Mesothelial cell of epicardium (in vitro differentiated cells): ENCODE measurements at places on chromosomes 7 and 10. TPM values are rescaled to one million over a fixed set of nuclear protein-coding genes. Genes with fewer than 3 reads are reported as not detected.
A peak's percentile ranks its signal among the peaks of the same experiment; 100 is the strongest.

GRCh38 chr10:49307921-49308320 is 9.0 kb downstream of the C10orf71 start:
- H3K4me1 ChIP-seq = no peaks in the 10 kb centered on the region
- peaks cover 34% of the 10 kb centered on the region for H3K27me3 ChIP-seq
- H3K36me3 ChIP-seq = no peaks in the 10 kb centered on the region
- DNase-seq = no peak

DNA sequence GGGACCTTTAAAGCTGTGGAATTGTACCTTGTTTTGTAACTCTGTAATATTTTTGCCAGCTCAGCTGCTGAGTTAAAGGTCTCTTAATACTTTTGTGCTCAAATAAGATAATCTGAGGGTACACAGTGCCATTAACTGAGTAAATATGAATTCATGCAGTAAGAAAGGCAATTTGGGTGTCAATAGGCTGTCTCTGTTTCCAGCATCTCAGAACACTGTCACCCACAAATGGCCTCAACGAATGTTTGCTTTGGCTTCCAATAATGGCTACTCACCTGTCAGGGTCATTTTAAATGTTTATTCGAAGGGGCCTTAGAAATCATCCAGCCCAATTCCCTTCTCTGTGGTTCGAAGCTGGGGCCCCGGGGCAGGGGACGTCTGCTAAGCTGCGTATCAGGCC is 225.4 kb downstream of the ZMYND11 start:
- no peak for DNase-seq
- H3K27ac ChIP-seq = peak overlapping the region; percentile 56
- H3K4me3 ChIP-seq = no peak overlapping the region
- no peaks in the 10 kb centered on the region for H3K27me3 ChIP-seq
- peaks cover 56% of the 10 kb centered on the region for H3K36me3 ChIP-seq

GRCh38 chr7:35424869-35425495 is 171.1 kb upstream of the TBX20 start:
- DNase-seq = peak; percentile 48
- H3K4me1 ChIP-seq = peaks cover 3% of the 10 kb centered on the region
- no peaks in the 10 kb centered on the region for H3K36me3 ChIP-seq
- H3K4me3 ChIP-seq = no peak overlapping the region

DNA sequence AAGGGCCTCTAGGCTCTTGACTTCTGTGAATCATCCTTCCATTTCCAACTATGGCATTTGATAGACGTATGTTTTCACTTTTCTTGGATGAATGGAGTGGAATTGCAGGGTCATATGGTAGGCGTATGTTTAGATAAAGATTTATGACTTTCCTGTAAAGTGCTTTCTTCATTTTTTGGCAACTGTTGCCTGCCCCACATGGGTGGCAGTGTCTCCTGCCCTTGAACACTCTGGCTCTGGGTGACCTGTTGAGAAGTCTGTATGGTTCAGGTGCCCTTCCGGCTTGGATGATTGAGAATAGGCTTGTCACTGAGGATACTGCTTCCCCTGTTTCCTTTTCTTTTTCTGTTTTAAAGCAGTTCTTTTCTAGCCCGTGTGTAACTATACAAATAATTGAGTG is 23.1 kb downstream of the RET start:
- no peaks in the 10 kb centered on the region for H3K36me3 ChIP-seq
- no peak overlapping the region for H3K27ac ChIP-seq
- H3K4me1 ChIP-seq = peaks cover under 1% of the 10 kb centered on the region
- no peak overlapping the region for H3K4me3 ChIP-seq
- no peak for DNase-seq

DNA sequence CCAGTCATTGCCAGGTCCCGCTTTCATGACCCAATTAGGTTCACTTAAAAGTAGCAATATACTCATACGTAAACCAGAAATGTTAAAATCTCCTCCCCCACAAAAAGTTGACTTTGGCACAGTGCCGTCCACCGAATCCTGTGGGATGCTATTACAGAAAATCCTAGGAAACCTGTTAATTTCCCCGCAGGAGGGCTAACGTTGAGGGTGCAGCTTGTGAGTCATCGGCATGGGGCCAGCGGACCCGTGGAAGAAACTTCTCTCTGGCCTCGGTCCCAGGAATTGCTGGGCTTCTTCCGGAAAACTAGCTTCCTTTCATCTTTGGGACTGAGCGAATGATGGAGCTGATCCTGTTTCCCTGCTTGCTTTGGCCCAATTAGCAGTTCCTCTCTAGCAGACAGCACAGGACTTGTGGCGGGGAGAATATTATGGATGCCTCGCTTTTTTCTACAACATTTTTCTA is 13.5 kb downstream of the CRYGN start:
- H3K27me3 ChIP-seq = no peaks in the 10 kb centered on the region
- H3K4me1 ChIP-seq = peaks cover 70% of the 10 kb centered on the region
- peaks cover 9% of the 10 kb centered on the region for H3K36me3 ChIP-seq
- no peak for DNase-seq
- H3K27ac ChIP-seq = peak overlapping the region; percentile 99

GRCh38 chr7:3091631-3092030 is 48.0 kb upstream of the CARD11 start:
- H3K27ac ChIP-seq = no peak overlapping the region
- H3K4me3 ChIP-seq = no peak overlapping the region
- H3K36me3 ChIP-seq = no peaks in the 10 kb centered on the region
- DNase-seq = no peak
- H3K27me3 ChIP-seq = no peaks in the 10 kb centered on the region

DNA sequence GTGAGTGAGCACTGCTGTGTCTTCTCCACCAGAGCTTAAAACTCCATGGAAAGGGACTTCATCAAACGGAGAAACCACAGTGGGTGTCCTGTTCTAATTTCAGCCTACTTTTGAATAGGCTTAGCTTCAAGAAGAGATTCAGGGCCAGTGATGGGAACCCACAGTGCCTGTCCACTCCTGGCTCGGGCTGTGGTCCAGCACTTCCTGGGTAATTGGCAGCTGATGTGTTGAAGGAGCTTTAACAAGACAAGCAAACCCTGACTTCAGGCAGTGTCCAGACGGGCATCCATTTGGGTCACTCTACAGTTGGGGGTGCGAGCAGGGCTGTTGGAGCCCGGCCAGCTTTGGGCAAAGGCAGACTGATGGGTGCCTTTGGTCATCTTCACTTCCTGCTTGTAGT is 14.5 kb downstream of the VWC2 start:
- H3K27ac ChIP-seq = no peak overlapping the region
- no peak for DNase-seq
- peaks cover 13% of the 10 kb centered on the region for H3K4me1 ChIP-seq
- no peak overlapping the region for H3K4me3 ChIP-seq
- H3K27me3 ChIP-seq = peaks cover 14% of the 10 kb centered on the region

GRCh38 chr7:27145165-27145913 is 1.9 kb upstream of the HOXA5 start:
- peak overlapping the region; percentile 87 for H3K4me3 ChIP-seq
- no peak for DNase-seq
- peaks cover 32% of the 10 kb centered on the region for H3K36me3 ChIP-seq
- peaks cover 72% of the 10 kb centered on the region for H3K4me1 ChIP-seq
- no peaks in the 10 kb centered on the region for H3K27me3 ChIP-seq

GRCh38 chr10:128364631-128365030 is 238.4 kb upstream of the MKI67 start:
- H3K27ac ChIP-seq = no peak overlapping the region
- DNase-seq = no peak
- no peak overlapping the region for H3K4me3 ChIP-seq
- H3K4me1 ChIP-seq = peaks cover 3% of the 10 kb centered on the region
- no peaks in the 10 kb centered on the region for H3K36me3 ChIP-seq

- H3K4me3 ChIP-seq = no peak overlapping the region
- no peak for DNase-seq
- peaks cover 4% of the 10 kb centered on the region for H3K36me3 ChIP-seq
- H3K4me1 ChIP-seq = no peaks in the 10 kb centered on the region
- H3K27ac ChIP-seq = no peak overlapping the region
- no peaks in the 10 kb centered on the region for H3K27me3 ChIP-seq
These were observed 55.3 kb downstream of the EXOC6 start for GRCh38 chr10:92903633-92904032.

GRCh38 chr10:24406809-24407483 is 198.0 kb downstream of the KIAA1217 start:
- DNase-seq = no peak
- peaks cover 19% of the 10 kb centered on the region for H3K36me3 ChIP-seq
- no peak overlapping the region for H3K4me3 ChIP-seq
- no peaks in the 10 kb centered on the region for H3K27me3 ChIP-seq

- H3K4me3 ChIP-seq = no peak overlapping the region
- H3K4me1 ChIP-seq = no peaks in the 10 kb centered on the region
- DNase-seq = no peak
- H3K36me3 ChIP-seq = peaks cover 2% of the 10 kb centered on the region
- H3K27me3 ChIP-seq = peaks cover 55% of the 10 kb centered on the region
- no peak overlapping the region for H3K27ac ChIP-seq
These were observed 233.7 kb downstream of the PTPRN2 start for GRCh38 chr7:158353606-158354570.

DNA sequence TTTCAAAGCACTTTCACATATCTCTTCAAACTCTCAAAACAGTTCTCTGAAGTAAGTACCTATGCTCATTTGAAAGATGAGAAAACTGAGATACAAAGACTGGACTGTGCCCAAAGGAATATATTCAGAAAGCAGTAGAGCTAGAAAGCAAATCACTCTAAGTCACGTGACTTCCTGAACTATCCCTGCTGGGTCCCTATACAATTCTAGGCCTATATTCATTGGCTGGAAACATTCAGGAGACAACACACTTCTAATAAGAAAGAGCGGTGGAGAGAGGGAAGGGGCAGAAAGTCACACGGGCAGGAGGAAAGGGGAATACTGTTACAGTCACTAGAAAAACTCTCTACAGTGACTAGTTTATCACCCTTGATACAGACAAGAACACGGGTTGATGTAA is 140.0 kb downstream of the CHCHD3 start:
- no peaks in the 10 kb centered on the region for H3K27me3 ChIP-seq
- peaks cover 2% of the 10 kb centered on the region for H3K36me3 ChIP-seq
- no peaks in the 10 kb centered on the region for H3K4me1 ChIP-seq
- H3K27ac ChIP-seq = no peak overlapping the region
- H3K4me3 ChIP-seq = no peak overlapping the region

DNA sequence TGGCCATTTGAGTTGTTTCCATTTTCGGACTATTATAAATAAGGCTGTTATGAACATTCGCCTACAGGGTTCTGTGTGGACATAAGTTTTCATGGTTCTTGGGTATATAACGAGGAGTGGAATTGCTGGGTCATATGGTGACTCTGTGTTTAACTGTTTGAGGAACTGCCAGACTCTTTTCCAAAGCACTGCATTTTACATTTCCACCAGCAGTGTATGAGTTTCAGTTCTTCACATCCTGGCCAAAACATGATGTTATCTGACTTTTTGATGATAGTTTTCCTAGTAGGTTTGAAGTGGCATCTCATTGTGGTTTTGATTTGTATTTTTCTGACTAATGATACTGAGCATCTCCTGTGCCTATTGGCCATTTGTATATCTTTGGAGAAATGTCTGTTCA is 5.4 kb downstream of the SUV39H2 start:
- H3K27me3 ChIP-seq = no peaks in the 10 kb centered on the region
- H3K4me1 ChIP-seq = peaks cover 18% of the 10 kb centered on the region
- DNase-seq = no peak
- H3K36me3 ChIP-seq = peaks cover 4% of the 10 kb centered on the region

DNA sequence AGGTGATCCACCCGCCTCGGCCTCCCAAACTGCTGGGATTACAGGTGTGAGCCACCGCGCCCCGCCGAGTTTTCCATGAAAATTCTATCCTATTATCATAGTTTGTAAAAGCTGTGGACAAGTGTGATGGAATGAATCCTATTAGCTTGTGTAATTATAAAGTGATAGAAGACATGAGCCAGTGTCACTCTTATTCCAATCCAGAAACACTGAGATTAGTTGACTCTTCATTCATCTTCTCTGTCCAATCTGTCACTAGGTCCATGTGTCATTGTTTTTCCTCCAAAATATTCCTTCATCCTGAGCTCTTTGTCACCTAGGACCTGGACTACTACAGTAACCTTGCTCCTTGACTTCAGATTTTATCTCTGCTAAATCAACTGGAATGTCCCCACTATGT is 13.5 kb downstream of the FBH1 start:
- peaks cover 5% of the 10 kb centered on the region for H3K4me1 ChIP-seq
- H3K4me3 ChIP-seq = no peak overlapping the region
- H3K27ac ChIP-seq = no peak overlapping the region
- H3K36me3 ChIP-seq = peaks cover 35% of the 10 kb centered on the region
- no peaks in the 10 kb centered on the region for H3K27me3 ChIP-seq
- no peak for DNase-seq

DNA sequence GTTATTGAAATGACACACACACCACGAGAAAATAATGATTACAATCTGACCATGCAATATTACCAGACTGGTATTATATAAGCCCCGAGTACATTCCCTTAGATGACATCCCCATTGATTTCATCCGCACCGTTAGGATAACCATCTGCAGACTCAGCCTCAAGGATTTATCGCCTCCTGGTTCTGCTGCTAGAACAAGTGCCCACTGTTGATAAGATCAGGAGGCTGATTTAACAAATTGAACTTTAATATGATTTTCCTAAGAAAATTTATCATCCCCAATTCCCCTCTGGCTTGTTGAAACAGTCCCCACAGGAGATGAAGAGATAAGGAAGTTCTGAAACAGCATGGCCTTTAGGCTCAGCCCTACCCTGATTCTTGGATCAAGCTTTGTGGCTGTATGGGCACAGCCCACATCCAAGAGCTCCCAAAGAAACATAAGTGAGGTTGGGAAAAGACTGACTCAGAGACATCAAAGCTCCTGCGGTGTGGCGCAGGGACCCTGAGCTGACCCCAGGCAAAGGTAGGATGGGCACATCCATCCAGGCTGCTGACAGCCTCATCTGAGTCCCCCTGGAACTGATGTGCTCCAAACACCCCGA is 59.2 kb upstream of the CHCHD3 start:
- H3K36me3 ChIP-seq = no peaks in the 10 kb centered on the region
- peaks cover 65% of the 10 kb centered on the region for H3K27me3 ChIP-seq
- H3K4me3 ChIP-seq = no peak overlapping the region
- no peak for DNase-seq
- H3K4me1 ChIP-seq = peaks cover 7% of the 10 kb centered on the region

GRCh38 chr10:93601146-93601773 is at the start of gene RBP4:
Gene RBP4, minus strand, starts transcription at chr10:93601235. Its CDS starts 207 bp downstream, at chr10:93601028.
- H3K27me3 ChIP-seq = peaks cover 80% of the 10 kb centered on the region
- no peak within 1 kb of the TSS for H3K27ac ChIP-seq

DNA sequence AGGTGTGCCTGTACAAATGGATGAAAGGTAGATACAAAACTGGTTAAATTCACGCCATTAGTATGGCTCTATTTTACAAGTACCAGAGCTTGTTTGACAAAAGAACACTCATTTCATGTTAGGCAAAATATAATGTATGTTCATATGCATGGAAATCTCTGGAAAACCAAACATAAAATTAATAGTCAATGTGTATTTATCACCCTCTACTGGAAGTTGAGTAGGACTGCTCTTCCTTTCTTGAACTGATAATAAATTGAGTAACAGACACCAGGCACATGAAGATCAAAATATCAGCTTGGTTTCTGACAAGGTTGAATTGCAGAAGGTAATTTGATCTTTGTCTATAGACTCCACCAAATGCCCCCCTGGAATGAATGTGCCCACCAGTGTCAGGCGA is 19.8 kb upstream of the AKR1B1 start:
- DNase-seq = no peak
- no peak overlapping the region for H3K27ac ChIP-seq
- H3K4me1 ChIP-seq = peaks cover 24% of the 10 kb centered on the region
- no peaks in the 10 kb centered on the region for H3K36me3 ChIP-seq

TRA2A gene
- 154 to 165 TPM (median 162 TPM) in 3 replicates for total RNA-seq

SEMA3C gene
- total RNA-seq = 490 to 527 TPM (median 496 TPM) in 3 replicates

CTTNBP2 gene
- total RNA-seq = 10.8 to 12.1 TPM (median 11.7 TPM) in 3 replicates
